ENCODE measurements at places on chromosomes 1 and 21.

DNA sequence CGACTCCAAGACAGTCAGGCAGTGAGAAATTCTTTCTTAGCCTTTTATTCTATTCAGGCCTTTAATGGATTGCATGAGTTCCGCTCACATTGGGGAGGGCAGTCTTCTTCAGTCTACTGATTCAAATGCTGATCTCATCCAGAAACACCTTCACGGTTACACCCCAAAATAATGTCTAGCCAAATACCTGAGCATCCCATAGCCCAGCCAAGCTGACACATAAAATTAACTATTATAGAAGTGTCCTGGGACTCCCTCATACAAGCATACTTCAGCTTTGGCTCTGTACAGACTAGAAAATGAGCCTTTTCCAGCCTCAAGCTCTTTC, 3.6 kb upstream of the SLC16A4 start:
- no peak for DNase-seq

DNA sequence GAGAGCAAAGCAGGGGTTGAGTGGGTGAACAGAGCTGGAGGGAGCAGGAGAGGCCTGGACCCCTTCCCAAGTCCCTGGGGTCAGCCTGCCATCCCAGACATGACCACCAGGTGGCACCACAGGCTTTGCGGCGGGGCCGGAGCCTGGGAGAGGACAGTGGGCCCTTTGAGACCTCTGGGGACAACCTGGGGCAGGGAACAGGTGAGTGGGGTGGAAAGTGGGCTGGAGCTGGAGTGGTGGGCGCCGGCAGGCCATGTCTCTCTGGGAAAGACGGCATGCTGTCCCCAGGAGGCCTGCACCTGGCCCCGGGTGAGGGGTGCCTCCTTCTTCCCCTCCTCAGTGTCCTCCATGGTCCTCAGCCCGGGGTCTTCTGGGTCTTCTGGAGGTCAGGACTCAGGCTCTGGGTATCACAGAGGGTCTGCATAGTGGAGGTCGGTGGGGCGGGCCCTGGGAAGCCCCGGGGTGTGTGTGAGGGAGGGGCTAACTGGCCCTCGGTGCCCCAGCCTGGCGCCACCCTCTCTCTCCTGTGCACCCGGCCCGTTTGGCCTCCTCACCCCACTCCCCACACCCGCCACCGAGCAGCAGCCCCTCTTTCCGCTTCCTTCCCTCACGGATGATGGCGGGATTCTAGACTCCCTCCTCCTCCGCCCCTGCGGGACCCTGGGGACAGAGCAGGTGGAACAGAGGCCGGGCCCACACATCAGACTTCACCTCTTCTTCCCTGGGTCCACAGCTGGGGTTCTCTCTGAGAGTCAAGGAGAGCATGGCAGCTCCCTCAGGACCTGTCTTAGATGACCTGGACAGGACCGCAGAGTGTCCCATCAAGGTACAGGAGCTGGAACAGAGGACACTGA, 28.5 kb upstream of the PKP1 start:
- DNase-seq: peak; percentile 95

DNA sequence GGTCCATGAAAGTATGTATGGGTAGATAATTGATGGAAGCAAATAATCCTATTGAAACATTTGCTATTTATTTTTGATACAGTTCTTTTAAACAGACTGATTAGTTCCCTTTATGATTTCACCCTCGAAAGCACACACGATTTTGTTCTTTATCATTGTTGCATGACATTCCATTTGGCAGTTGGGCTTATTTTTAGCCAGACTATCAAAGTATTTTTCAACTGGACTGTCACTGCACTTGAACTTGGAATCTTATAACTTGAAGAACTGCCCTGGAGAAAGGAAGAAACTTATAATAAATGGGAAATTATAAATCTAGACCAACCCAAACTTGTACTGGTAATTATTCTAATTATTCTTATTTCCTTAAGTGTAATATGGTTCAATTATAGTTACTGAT, at the start of gene TNNI3K:
Gene TNNI3K, plus strand, starts transcription at position 235 of the 400 bp plus-strand sequence. Its CDS starts 65 bp downstream, at position 300.
- DNase-seq: no peak

DNA sequence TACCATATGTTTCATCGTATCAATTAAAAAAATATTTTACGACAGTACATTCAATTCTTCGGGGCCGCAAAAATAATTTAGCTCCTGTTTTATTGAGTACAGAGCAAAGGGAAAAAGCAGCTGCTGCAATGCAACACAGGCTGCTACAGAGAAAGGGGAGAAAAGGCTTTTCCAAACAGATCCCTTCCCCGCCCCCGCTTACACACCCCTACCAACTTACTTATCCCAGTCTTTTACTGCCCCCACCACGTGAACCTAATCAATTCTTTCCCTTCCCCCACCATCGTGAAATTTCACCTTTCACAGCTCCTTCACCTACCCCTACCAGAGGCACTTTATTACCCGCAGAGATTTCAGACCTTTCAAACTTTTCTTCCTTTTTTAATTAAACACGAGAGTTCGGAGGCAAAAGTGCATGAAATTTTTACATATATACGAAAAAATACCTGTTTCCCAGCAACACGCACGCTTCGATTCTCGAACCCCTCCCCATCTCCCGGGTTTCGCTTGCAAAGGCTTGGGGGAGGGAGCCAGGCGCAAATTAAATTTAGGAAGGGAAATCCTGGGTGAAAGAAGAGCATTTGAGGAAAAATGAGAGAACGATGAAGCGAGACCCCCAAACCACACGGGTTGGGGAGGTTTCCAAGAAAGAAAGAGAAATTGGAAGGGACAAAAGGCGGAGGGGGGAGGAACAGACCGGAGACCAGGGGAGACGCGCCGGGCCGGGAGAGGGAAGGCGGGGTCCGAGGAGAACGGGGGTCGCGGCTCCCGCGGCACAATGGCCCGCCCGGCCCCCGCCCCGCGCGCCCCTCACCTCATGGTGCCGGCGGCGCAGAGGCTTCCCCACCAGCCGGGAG, 823 bp downstream of the ENAH start:
- peak; percentile 71 for DNase-seq

- no peak for DNase-seq
These were observed 9.1 kb downstream of the NTNG1 start for GRCh38 chr1:107149946-107150345.

DNA sequence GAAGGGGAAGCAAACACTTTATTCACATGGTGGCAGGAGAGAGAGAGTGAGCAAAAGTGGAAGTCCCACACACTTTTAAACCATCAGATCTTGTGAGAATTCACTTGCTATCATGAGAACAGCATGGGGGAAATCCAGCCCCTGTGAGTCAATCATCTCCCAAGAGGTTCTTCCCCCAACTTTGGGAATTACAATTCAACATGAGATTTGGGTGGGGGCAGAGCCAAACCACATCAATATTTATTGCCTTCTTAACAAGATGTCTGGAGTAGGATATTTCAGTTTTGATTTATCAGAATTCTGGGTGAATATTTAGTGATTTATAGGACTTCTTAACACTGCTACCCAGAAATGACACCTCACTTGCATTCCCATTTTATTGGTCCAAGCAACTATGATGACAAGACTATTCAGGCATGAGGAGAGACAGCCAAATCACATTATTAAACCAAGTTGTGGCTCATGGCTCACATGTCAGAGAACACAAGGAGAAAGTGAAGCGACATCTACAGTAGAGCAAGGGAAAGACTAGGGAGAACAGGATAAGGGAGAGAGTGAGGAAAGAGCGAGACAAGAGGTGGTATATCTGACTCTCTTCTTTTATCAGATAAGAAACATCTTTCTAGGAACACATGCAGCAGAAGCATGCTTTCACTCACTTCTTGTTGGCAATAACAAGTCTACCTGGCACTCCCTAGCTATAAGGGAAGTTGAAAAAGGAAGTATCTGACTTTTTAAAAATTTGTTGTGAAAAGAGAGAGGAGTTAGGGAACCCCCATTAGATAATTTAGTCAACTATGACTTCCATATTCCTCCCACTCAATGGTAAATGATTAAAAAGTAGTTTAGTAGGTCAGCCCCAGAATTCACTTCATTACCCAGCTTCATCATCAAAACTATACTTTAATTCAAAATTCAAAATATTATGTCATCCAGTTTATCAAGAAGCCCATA, 36.6 kb upstream of the PTPRC start:
- DNase-seq: no peak

Measured in nephron progenitor cell (in vitro differentiated cells).